ENCODE measurements at places on chromosomes 2 and 18.

GRCh38 chr2:97906307-97906706, 89.4 kb downstream of the TMEM131 start:
- H3K27me3 ChIP-seq, result no peaks in the 10 kb centered on the region
- no peaks in the 10 kb centered on the region for H3K4me1 ChIP-seq
- no peak overlapping the region for H3K4me3 ChIP-seq

DNA sequence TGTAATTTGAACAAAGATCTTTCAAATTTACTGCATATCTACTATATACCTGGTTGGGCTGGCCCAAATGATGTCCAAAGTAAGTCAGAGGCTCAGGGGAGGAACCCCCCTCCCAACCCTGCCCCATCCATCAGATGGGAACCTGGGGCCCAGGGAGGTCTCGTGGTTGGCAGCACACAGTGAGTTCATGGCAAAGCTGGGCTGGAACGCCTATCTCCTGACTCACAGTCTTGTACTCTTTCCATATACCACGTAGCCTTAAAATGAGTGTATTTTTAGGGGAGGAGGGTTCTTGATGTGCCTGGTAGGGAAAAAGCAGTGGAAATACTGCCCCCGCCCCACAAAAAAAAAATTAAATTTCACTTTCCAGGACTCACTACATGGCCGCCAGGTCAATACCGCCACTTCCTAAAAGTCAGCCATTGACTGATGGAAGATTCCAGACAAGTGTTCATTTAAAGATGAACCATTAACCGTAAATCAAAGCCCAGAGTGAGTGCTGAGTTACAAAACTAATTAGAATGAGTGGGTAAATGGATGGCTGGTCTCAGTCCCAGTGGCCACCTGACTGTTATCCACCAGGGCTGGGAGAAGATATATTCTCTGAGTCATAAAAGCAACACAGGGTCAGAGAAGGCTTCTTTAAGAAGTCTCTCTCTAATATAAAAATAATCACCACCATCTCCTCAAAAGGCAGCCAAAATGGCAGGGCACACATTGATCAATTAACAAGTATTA, 80.5 kb downstream of the ZBTB7C start:
- DNase-seq, result no peak
- H3K36me3 ChIP-seq, result no peaks in the 10 kb centered on the region
- H3K27me3 ChIP-seq, result no peaks in the 10 kb centered on the region
- H3K4me3 ChIP-seq, result no peak overlapping the region

- H3K4me1 ChIP-seq, result no peaks in the 10 kb centered on the region
- DNase-seq, result no peak
- no peak overlapping the region for H3K4me3 ChIP-seq
- no peak overlapping the region for H3K27ac ChIP-seq
- no peaks in the 10 kb centered on the region for H3K27me3 ChIP-seq
- H3K36me3 ChIP-seq, result no peaks in the 10 kb centered on the region
These were observed 317.1 kb upstream of the CWC22 start for GRCh38 chr2:180324182-180324581.

DNA sequence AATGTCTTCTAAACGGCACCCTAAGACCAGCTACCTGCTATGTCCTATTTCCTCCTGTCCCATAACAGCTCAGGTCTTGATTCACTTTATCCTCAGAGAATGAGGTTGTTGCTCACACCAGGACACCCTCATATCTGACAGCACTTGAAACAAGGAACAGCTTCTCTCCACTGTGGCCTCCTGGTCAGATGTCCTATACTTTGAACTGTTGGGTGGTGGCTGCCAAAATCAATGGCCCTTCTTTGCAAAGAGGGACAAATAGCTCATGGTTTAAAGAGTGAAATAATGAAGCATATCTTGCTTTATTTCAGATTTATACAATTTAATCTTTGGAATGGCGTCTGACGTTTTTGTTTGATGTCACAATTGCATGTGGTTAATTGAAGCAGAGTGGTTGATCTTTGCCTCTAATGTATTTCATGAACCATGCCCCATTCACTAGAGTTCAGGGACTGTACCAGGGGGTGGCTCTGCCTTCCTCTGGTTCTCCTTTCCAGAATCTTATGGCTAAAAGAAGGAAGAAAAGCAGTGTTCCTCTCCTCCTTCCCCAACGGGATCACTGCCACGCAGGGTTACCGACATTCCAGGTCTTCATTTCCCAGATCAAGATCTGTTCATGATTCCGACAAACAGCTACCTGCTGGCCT, 24.1 kb upstream of the ZCCHC2 start:
- no peak for DNase-seq
- no peak overlapping the region for H3K27ac ChIP-seq
- H3K36me3 ChIP-seq, result no peaks in the 10 kb centered on the region
- no peak overlapping the region for H3K4me3 ChIP-seq
- no peaks in the 10 kb centered on the region for H3K4me1 ChIP-seq
- no peaks in the 10 kb centered on the region for H3K27me3 ChIP-seq

DNA sequence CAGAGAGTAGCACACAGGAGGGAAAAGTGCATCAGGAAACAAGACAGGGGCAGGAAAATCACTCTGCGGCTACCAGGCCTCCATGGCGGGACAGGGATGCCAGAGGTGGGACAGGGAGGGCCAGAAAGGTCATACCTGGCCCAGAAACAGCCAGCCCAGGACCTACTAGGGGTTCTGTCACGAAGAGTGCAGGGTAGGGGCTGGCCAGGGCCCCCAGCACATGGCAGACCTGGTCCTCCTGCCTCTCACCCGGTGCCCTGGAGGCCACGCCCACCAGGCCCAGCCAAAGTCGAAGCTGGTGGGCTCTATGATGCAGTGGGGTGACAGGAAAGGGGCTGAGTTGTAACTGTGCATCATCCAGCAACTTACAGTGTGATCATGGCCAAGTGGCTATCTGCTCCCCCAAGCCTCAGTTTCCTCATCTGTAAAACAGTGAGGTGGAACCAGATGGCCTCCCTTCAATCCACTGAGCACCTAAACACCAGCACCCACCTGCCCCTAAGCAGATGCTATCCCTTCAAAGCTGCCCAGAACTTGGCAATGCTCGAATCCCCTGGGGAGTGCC, 10.6 kb downstream of the CYP26B1 start:
- no peak for DNase-seq
- peaks cover 3% of the 10 kb centered on the region for H3K36me3 ChIP-seq
- no peak overlapping the region for H3K27ac ChIP-seq
- H3K4me1 ChIP-seq, result no peaks in the 10 kb centered on the region

DNA sequence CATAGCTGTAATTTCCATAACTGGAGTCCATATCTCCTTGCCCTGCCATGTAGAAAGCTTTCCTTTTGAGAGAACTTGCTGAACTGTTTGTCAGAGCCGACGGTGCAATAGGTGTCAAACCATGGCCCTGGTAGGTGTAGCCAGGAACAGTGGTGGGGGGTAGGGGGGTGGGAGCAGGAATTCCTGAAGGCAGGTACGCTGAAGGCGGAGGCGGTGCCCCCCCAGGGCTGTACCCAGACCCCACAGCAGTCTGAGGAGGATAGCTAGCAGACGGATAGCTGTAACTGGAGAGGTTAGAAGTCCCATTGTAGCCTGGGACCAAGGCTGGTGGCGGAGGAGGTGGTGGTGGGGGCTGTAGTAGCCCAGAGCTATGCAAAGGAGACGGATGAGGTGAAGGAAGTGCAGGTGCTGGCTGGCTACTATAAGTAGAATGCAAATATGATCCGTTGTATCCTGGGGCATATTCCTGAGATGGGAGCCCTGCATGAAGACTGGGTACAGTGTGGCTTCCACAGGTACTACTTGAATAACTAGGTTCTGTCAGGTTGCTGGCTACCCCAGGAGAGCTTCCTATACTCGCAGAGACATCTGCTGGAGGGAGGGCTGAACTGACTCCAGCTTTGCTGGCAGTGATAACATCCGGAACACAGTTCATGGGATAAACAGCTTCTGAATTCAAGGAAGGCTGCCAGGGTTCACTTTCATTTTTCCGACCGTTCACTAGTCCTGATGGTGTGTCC, 124.8 kb downstream of the FIGN start:
- no peaks in the 10 kb centered on the region for H3K4me1 ChIP-seq
- H3K27ac ChIP-seq, result no peak overlapping the region
- no peak overlapping the region for H3K4me3 ChIP-seq
- DNase-seq, result no peak
- H3K27me3 ChIP-seq, result no peaks in the 10 kb centered on the region
- H3K36me3 ChIP-seq, result no peaks in the 10 kb centered on the region

DNA sequence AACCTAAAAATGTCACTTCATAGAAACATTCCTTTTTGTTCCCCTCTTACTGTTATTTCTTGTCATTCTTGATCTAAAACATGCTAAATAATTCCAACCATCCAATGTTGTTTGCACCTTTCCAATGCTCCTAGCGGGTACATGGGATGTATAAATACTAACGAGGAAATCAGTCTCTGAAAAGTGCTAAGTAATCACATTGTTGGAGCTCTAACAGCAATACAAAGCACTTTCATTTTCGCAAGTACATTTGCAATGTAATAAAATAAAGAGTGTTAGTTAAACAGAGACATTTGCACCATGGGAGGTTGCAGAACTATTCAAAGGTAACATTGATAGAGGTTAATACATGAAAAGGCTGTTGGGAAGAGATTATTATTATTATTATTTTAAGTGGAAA, 286.2 kb upstream of the ACVR2A start:
- no peak overlapping the region for H3K4me3 ChIP-seq
- no peaks in the 10 kb centered on the region for H3K36me3 ChIP-seq
- H3K27ac ChIP-seq, result no peak overlapping the region
- DNase-seq, result no peak
- no peaks in the 10 kb centered on the region for H3K27me3 ChIP-seq

GRCh38 chr2:209208211-209208610, 215.6 kb upstream of the MAP2 start:
- no peak overlapping the region for H3K4me3 ChIP-seq
- no peaks in the 10 kb centered on the region for H3K36me3 ChIP-seq
- H3K27me3 ChIP-seq, result no peaks in the 10 kb centered on the region
- peak; percentile 60 for DNase-seq
- H3K4me1 ChIP-seq, result no peaks in the 10 kb centered on the region
- no peak overlapping the region for H3K27ac ChIP-seq

GRCh38 chr2:6506859-6507258, 358.8 kb downstream of the CMPK2 start:
- no peaks in the 10 kb centered on the region for H3K27me3 ChIP-seq
- no peak overlapping the region for H3K4me3 ChIP-seq
- H3K4me1 ChIP-seq, result no peaks in the 10 kb centered on the region
- no peak overlapping the region for H3K27ac ChIP-seq
- no peak for DNase-seq

DNA sequence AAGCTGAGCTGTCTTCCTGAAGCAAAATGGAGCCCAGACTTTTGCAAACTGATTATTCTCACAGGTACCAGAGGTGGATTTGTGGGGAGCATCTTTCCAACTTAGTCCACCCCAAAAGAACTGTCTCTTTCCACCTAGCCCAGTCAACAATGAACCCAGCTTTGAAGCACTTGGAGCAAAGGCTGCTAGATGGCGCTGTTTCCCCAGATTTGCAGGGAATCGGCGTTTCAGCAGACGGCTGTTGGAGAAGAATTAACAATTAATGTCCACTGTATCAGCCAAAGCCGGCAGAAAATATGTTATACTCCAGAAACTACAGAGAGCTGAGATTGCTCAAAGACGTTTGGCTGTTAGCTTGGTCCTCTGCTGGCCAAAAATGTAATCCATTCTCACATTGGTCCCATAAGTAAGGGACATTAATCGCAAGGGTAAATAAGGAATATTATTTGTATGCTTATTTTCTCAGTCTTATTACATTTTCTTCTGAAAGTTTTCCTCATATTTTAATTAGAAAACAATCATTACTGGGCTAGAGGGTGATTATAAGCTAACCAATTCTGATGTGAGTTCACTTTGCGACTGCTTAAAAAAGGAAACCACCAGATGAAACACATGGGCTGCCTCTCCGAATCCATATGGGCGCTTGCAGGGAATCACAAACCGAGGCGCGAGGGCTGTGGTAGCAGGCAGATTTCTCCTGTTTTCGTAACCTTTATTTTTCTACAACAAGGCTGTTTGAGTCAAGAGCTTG, 423.8 kb upstream of the MEX3C start:
- H3K27ac ChIP-seq, result no peak overlapping the region
- no peaks in the 10 kb centered on the region for H3K27me3 ChIP-seq
- peak; percentile 73 for DNase-seq
- H3K4me3 ChIP-seq, result no peak overlapping the region

DNA sequence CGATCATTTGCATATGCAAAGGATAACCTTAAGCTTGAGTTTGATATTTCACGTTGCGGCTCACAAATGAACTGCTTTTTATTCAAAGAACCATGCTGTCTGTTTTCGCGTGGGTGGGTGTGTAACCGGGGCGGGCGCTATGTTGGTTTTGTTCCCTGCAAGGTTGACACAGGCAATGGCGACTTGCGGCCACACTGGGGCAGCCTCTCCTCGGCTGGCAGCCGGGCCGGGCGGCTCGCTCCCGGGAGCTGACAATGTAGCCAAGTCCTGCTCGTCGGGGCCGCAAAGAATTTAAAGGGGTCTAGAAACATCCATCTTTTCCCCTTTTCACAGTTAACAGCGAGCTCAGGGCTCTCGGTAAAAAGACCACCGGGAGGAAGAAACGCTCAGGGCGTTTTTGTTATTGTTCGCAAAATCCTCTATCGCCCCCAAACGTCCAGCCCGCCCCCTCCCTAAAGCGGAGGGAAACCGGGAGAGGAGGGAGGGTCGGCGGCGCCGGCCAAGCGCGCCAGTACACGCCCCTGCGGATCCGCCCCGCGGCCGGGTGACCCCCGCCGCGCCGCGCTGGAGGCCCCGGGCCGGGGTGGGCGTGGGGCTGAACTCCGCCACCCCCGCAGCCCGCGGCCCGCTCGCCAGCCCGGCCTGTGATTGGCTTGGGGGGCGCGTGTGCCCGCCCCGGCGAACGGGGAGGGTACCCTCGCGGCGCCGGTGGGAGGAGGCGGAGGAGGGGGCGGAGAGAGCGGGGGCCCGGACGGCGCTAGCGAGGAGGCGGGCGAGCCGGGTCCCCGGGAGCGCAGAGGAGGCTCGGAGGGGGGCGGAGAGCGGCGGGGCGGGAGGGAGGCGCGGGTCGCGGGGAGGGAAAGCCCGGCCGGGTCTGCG, at the start of gene NEDD4L:
Gene NEDD4L (plus strand): TSS at position 736 of the 879 bp plus-strand sequence. CDS start 435 bp downstream, outside the sequence.
- peaks cover 28% of the 10 kb centered on the region for H3K4me1 ChIP-seq
- peak within 1 kb of the TSS; percentile 81 for H3K4me3 ChIP-seq
- DNase-seq, result peak; percentile 88
- H3K27ac ChIP-seq, result peak within 1 kb of the TSS; percentile 62
- no peaks in the 10 kb centered on the region for H3K36me3 ChIP-seq

- no peaks in the 10 kb centered on the region for H3K36me3 ChIP-seq
- peak; percentile 48 for DNase-seq
- H3K27me3 ChIP-seq, result no peaks in the 10 kb centered on the region
These were observed 11.0 kb downstream of the ANKRD12 start for GRCh38 chr18:9147440-9148202.

DNA sequence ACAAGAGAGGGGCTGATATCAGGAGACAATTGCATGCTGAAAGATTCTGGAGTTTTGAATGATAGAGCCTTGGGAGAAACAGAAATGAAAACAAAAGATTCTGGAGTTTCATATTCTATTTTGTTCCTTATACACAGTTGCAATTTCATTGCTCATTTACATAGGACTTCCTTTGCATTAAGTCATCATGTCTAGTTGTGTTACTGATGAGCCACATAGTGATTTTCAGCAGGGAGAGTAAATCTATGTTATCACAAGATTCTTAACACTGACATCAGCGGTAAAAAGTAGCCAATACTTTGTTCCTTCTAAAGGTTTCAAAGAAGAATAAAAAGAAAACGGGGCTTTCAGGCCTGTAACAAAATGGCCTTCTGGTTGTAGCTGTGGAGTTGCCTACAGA, 7.1 kb downstream of the ADAM17 start:
- H3K4me1 ChIP-seq, result peaks cover 85% of the 10 kb centered on the region
- no peak for DNase-seq
- no peaks in the 10 kb centered on the region for H3K36me3 ChIP-seq
- no peak overlapping the region for H3K4me3 ChIP-seq
